ENCODE measurements at places on chromosomes 1 and 21.

GRCh38 chr1:8974551-8974950 is 28.9 kb downstream of the CA6 start:
- no peak for DNase-seq

GRCh38 chr1:178393370-178393769 is 103.4 kb downstream of the CLEC20A start:
- no peak for DNase-seq

- no peak for DNase-seq
Measured at GRCh38 chr1:180167021-180167701, 12.5 kb downstream of the QSOX1 start.

- DNase-seq: no peak
Measured at GRCh38 chr1:210978974-210979354, 155.0 kb downstream of the KCNH1 start.

DNA sequence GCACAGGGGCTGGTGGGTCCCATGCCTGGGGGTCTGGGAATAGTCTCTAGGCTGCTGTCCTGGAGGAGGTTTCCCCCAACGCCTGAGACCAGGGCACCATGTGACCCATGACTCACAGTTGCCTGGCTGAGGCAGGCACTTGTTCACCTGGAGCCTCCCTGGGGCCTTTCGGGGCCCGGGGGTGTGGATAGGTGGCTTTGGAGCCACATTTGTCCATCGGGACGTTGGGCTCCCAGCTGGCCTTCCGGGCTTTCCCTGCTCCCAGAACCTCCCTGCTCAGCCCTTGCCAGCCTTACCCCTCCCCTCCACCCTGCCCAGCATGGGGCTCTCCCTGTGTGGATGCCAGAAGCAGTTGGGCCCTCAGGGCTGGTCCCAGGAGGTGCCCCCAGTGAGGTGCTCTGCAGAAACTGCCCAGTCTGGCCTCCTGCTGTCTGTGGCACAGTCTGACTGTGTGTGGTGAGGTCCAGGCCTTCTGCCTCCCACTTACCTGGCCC is 14.2 kb downstream of the COL6A1 start:
- no peak for DNase-seq

- no peak for DNase-seq
Measured at GRCh38 chr1:232908831-232909230, 41.6 kb upstream of the NTPCR start.

DNA sequence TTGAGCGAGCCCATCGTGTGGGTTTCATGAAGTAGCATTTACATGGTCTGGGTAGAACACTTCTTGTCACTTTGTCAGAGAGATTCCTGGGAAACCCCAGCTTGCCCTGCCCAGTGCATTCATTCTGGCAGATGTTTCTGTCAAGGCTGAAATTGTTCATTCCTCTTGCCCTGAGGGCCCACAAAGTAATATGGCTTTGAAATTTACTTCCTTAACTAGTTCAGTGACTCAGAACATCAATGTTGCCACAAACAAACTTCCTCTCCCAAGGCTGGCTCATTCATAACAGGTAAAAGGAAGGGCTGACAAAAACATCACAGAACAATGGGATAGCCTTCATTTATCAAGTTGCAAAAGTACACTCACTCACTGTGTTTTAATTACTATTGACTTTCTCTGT is 5.0 kb upstream of the KIAA0040 start:
- no peak for DNase-seq

- no peak for DNase-seq
Measured at GRCh38 chr1:60575326-60575977, 501.9 kb upstream of the C1orf87 start.

GRCh38 chr21:34518301-34518700 is 6.3 kb upstream of the KCNE1 start:
- DNase-seq: no peak

GRCh38 chr1:94759188-94759587 is 61.0 kb upstream of the SLC44A3 start:
- no peak for DNase-seq

DNA sequence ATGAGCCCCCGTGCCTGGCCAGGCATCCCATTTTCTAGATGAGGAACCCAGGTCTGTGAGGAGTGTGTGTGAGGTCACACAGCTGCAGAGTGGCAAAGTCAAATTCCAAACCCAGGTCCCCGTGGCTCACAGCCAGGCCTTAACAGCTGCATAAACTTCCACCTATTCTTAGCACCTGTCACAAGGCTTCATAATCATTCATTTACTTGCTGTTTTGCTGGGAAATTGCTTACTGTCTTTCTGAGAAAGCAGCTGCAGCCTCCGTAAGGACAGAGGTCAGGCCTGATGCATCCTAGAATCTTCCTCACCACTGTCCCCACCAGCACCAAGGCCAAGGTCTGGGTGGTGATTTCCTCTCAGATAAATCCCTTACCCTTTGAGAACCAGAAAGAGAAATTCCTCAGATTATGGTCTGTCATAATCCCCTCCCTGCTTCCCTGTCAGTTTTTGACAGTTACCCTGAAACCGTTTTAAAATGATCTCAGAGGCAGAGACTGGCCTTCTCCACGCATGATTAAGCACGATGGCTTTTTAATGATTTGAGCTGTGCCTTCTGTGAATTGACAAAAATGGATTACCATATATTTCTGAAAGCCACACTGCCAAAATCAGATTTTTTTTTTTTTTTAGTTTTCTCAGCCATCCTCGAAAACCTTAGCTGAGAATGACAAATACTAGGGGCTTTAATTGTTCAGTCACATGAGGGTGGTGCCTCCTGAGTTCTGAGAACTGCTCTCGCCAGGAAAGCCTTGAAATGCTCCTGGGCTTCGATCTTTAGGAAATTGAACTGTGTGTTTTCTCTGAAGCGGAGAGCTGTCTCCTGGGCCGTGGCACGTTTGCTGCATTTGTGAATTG is 70.0 kb upstream of the SELENON start:
- DNase-seq: no peak

- no peak for DNase-seq
Measured at GRCh38 chr21:45080639-45081414, 6.4 kb downstream of the ADARB1 start.
